Mesenchymal stem cell (in vitro differentiated cells and primary cell): ENCODE measurements at places on chromosomes 12 and 14.

DNA sequence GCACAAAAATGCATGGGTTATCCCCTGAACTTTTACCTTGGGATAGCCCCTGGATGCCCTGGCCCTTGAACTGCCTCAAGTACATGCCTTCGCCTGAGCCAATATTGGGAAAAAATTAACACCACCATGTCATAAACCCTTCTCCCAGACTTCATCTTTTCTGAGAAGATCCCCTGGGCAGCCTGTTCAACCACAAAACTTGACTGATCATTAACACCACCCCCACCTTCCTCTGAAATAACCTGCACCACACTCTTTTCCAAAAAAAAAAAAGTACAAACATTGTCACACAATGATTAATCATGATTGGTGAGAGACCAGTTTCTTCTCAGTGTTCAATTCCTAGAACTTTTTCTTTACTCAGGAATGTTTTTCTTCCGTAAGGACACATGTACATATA, 217.9 kb downstream of the PAX9 start:
- DNase-seq: no peak

DNA sequence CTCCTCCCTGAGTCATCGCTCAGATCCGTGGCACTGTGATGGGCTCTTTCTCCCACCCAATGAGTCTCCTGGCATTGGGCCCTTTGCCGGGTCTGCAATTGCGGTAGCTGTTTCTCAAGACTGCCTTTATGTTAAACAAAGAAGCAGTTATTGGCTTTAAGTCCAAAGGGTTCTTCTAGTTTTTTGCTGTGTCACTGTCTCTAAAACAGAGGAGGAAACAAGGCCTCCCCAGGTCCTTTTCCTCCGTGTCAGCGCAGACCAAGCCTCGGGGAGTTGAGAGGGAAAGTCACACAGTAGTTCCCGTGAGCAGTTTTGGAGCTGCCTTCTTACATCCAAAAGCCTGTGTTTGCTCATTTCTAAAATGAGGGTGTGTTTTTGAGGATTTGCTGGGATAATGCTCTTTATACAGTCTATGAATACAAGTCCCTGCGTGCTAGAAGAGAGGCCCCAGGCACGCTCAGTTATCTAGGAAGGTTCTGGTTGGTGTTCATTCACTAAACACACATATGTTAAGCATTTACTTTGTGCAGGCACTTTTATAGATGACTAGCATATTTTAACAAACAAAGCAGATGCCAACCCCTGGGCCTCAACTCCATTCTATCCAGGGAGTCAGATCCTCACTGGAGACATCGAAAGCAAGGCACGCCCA, 126.0 kb upstream of the PZP start:
- DNase-seq: no peak

GRCh38 chr12:42056130-42056529, 88.5 kb downstream of the GXYLT1 start:
- DNase-seq: no peak

GRCh38 chr14:20413744-20414082, 412 bp upstream of the TEP1 start:
- DNase-seq: no peak
